Mucosa of gallbladder (tissue), 1 donor: ENCODE measurements at places on chromosomes 12 and 14.

GRCh38 chr14:99538275-99538674, 57.1 kb downstream of the CCNK start:
- no peak for DNase-seq

DNA sequence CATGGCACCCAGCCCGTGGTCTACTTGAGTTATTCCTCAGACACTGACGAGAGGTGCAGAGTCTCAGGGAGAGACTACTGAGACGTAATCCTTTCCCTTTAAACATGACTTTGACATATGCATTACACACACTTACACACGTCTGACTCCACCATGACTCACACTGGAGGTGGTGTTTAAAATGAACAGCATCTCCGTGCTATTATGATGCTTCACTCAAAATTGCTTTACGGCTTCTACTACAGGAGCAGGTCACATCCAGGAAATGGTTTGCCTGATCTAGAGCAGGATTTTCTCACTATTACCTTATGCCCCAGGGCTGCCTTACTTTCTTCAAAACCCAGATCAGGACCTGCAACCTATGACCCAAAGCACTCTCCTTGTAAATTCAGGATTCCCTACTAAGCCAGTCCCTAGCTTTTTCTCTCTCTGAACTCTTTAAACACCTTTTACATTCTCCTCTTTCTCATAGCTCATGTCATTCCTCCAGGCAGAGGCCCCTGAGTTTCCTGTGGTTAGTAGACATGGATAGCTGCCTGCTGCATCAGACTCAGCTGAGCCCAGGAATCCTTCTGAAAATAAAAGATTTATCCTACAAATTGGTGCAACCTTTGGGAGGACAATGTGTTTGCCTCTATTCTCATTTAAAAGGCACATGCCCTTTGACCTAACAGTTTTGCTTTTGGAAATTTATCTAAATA, 31.2 kb downstream of the TMCC3 start:
- no peak for DNase-seq

GRCh38 chr14:81179631-81180030, 41.1 kb downstream of the GTF2A1 start:
- no peak for DNase-seq

GRCh38 chr14:24179294-24179960, 7.5 kb downstream of the REC8 start:
- no peak for DNase-seq

DNA sequence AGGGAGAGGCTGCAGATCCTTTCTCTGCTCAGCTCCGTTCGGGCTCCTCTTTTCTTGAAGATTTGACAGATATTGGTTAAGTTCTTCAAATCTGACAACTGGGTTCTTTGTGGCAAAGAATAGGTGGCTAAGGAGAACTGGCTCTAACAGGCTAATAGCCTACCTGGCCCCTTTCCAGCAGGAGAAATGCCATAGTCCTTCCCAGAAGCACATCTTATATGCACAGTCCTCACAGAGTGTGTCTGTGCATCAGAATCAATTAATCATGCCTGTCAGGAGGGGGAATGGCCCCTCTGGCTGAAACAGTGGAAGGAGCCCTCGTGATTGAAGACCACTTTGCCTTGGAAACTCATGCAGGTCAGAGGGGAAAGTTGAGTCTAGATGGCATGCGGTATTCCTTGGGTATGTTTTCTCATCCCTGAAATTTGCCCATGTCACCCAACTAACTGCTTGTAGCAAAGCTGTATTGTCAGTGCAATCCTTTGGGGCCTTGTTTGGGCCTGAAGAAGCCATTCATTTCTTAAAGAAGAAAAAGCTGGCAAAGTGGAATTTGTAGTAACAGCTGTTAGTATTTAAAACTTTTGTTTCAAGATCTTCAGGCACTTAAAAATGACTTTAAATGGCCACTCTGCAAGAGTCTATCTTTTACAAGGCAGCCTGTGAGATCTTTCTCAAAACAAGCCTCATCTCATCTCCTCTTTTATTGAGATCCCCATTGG, 251.5 kb downstream of the ZFP36L1 start:
- DNase-seq, result no peak

- DNase-seq, result no peak
These were observed 3.6 kb downstream of the CCDC85C start for GRCh38 chr14:99600232-99600888.

DNA sequence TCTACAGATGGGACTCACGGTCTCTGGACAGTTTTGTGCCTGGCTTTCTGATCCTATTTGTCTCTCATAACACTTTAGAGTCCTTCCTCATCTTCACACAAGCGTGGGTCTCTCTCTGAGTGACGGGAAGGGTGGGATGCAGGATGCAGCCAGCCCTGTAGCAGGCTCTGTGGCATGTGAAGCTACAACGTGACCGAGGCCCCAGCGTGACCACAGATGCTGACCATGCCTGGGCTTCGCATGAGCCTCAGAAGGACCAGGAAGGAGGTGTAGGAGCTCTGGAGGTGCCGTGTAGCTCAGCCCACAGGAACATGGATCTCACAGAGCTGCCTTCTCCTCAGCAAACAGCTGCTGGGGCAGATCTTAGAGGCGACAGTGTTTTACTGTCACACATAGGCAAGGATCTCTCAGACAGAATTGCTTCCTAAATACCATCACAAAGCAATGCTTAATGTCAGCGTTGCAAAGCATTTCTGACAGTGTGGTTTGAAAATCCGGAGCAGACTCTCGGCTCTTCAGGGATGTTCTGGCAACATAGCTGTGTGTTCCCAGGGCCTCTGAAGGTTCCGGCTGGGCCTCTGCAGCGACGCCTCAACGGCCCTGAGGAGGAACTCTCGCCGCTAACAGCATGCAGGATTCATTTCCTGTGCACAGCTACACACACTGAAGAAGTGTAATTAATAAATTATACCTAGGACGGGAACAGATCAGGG, 21.9 kb downstream of the ANKLE2 start:
- DNase-seq, result no peak

GRCh38 chr12:12954878-12955625, 3.1 kb upstream of the GPRC5D start:
- no peak for DNase-seq

DNA sequence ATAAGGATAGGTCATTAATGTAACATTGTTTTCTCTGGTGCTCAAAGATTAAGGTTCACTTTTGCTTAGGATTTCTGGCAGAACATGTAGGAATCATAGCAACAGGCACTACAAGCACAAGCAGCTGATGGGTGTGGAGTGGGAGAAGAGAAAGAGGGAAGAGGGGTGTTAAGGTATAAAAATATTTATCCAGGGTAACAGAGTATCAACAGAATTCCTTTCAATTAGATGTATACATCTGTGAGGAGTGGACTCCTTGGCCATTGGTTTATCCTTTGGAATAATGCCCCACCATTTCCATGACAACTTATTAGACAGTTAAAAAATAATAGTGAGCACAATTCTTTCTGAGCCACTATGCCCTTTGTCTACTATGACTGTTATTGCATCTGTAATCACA, 388.3 kb upstream of the DDHD1 start:
- no peak for DNase-seq

DNA sequence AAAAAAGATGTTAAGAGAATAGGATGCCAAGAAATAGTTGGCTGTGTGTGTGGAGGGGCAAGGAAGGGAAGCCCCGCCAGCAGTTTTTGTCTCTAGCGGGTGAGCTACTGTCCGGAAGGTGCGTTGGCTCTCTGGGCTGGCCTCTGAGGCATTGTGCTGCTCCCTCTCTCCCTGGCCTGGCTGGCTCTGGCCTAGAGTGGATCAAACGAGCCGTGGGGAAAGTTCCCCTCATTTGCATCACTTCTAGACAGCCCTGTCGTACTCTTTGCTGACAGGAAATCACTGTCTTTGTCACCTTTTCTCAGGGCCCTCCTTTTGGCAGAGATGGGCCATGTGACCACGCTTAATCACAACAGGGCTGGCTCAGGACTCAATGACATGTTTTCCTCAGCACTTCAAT, 236.1 kb upstream of the NPAS3 start:
- DNase-seq, result no peak

GRCh38 chr14:106129274-106129673, 602.9 kb downstream of the TMEM121 start:
- no peak for DNase-seq

GRCh38 chr12:32390572-32391219, 8.7 kb upstream of the FGD4 start:
- peak; percentile 19 for DNase-seq

- DNase-seq, result no peak
These were observed 228.3 kb downstream of the RAD51B start for GRCh38 chr14:68047906-68048305.

- DNase-seq, result peak; percentile 29
These were observed 278.7 kb downstream of the PDZRN4 start for GRCh38 chr12:41466802-41467201.

DNA sequence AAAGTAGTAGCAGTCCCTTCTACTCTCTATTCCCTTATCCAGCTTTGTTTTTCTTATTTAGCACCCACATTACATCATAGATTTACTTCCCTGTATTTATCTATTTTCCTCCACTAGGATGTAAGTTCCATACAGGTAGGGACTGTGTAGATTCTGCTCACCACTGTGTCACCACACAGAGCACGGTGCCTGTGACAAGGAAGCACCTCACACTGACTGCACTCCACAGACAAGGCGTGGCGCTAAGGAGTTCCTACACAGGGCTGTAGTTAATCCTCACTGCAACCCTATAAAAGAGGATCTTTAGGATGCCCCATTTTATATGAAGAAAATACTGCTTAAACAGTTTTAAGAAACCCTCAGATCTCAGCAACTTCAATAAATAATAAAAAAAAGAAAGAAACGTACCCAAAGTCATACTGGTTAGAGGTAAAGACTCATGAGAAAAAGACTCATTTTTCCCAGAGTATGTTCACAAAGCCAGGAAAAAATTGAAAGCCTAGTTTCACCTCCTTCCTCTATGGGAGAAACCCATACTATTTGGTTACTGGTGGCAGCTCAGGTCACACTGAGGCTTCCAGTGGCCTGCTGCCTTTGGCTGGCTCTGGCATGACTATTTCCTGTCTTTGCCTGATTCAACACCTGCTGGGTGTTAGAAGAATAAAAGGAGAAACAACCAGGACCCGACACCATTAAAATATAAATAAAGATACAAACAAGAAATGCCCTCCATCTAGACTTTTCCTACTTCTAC, 36.9 kb downstream of the RAD9B start:
- no peak for DNase-seq

DNA sequence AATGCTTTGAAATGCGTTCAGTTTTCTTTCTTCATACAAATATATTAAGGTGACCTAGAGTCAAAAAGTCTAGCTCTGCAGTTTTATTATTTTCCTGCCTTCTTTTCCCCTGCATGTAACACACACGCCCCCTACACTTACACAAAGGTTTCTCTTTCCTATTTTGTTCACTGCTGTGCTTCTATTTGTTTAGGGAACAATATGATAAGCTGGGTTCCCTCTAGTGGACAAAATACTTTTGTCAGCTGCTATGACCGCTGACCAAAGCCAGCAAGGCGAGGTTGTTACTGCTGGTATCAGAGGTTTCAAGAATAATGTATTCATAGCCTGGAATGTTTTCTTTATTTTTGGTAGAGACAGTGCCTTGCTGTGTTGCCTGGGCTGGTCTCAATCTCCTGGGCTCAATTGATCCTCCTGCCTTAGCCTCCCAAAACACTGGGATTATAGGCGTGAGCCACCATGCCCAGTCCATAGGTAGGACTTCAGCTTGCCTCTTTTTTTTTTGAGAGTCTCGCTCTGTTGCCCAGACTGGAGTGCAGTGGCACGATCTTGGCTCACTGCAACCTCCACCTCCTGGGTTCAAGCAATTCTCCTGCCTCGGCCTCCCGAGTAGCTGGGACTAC, 33.4 kb downstream of the FNTB start:
- DNase-seq, result peak; percentile 30
